ENCODE measurements at places on chromosomes 1 and 21.

DNA sequence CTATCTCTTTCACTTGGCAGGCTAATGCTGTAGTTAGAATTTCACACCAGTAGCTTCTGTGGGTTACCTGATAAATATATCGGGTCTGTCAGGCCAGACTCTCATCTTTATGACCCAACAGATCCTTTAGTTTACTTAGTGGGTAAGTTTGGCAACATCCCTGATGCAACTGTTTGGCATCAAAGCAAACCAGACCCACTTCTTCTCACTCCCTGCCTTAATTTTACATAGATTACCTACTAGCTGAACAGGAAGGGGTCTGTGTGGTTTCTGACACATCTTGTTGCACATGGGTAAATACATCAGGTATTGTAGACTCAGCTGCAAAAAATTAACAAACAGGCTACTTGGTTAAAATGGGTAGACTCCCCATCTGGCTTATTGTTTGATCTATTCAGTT is 3.2 kb upstream of the GUK1 start:
- DNase-seq, result no peak

DNA sequence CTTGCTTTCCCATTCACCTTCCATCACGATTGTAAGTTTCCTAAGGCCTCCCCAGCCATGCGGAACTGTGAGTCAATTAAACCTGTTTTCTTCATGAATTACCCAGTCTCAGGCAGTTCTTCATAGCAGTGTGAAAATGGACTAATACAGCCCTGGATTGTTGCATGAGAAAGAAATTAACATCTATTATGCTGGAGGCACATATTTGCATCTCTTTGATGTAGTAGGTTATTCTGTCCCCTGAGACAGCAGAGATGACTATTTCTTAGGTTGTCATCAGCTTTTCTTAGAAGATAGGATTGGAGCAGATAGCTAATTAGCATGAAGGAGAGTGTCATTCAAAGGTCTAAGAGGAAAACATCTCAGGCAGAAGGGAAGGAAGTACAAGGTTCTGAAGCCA is 166.2 kb downstream of the OMA1 start:
- no peak for DNase-seq

DNA sequence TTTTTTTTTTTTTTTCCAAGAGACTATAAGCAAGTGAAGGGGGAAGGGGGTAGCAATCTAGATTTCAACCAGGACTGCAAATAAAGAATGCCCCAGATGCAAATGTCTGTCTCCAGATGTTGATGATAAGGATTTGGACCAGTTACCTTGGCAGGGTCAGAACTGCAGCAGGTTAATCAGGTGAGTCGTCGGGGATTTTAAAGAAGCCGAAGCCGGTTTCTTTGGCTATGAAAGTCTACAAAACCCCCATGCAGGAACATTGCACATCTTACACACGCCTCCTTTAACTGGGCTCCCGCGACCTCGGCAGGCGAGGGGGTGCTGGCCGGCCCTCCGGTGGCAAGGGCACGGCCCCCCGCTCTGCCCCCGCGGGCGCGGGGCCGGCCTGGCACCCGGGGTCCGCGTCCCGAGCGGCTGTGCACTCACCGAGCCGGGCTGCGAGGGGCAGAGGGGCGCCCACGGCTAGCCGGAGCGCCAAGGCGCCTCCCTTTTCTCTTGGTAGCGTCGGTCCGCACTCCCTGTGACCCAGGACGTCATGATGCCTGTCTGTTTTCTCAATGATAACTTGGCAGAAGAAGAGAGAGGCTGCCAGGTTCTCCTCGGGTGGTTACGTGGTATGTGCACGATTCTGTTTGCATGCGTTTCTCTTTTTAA is 366.3 kb upstream of the ESRRG start:
- DNase-seq, result peak; percentile 15

GRCh38 chr1:67696708-67697107 is 11.7 kb downstream of the GADD45A start:
- DNase-seq, result no peak

DNA sequence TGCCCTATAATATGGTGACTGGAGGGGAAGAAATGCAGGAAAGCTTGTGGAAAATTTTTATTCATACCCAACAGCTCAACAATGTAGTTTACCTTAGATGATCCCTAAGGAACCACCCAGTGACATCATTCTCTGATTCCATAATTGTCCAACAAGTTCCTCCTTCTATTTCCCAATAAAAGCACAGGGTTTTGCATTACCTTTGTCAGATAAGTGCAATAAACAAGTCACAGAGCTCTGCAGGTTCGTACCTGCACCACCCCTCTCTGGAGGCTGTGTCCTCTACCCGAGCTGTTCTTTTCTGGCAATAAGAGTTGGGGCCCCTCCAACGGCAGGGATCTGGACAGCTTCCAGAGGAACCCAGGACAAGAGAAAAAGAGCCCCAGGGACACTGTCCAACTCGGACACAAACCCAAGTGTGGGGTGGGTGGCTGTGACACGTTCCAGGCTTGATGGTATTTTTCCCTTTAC is 38.8 kb downstream of the RCAN1 start:
- no peak for DNase-seq

GRCh38 chr21:32427958-32428623 is 15.6 kb downstream of the EVA1C start:
- DNase-seq, result no peak

GRCh38 chr1:212270564-212270963 is 14.6 kb upstream of the PPP2R5A start:
- DNase-seq, result no peak

DNA sequence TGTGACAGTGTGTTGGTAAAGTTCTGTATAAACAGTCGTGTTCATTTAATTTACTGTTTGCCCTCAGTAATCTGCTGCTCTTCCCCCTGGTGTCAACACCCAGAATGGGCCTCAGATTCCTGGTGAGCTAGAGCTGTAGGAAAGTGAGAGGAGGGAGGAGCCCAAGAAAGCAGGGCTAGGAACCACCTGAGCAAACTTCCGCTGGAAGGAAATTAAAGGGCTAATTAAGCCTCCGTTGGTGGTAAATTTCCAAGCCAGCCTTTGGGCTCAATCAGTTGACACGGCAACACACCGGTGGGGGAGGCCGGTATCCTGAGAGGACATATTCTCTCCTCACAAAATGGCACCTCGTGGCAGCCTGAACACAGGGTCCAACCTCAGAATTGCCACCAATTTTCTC is 32.9 kb downstream of the RAB3B start:
- DNase-seq, result peak; percentile 64

- peak; percentile 37 for DNase-seq
Measured at GRCh38 chr1:54800899-54801759, at the start of gene TTC22. TTC22 (minus strand) TSS chr1:54801323; CDS start chr1:54801163, 160 bp downstream.

DNA sequence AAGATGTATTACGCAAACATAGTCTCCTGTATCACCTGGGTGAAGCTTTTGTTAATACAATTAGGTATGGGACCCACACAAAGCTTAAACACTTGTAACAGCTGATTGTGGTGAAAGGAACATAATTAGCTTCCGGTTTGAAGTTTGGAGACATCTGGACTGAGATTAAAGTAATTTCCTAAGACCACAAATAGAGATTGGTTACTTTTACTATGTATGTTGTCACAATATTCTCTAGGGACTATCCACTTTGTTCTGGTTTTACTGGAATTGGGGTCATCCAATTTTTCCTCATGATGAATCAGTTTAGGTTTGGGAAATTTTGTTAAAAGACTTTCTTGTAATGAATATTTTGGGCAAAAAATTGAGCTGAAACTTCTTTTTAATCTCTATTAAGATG is 71.8 kb upstream of the SAMSN1 start:
- no peak for DNase-seq

DNA sequence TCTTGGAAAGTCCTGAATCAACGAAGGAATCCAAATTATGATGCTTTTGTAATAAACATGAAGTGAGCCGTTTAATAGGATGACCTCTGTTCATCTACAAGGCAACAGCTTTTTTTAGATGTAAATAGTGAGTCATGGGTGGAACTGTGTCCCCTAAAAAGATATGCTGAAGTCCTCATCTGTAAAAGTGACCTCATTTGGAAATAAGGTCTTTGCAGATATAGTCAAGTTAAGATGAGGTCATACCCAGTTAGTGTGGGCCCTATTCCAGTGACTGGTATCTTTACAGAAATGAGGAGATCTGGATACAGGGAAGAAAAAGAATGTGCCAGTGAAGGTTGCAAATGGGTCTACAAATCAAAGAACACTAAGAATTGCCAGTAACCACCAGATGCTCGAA is 1287.3 kb upstream of the ADGRL4 start:
- no peak for DNase-seq

DNA sequence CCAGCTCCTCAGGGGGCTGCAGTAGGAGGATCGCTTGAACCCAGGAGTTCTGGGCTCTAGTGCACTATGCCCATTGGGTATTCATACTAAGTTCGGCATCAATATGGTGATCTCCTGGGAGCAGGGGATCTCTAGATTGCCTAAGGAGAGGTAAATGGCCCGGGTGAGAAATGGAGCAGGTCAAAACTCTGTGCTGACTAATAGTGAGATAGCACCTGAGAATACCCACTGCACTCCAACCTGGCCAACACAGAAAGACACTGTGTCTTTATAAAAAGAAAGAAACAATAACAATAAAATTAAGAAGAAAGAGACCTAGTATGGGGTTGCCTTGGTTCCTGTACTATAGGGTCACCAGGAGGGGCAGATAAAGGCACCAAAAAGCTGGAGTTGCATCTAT is 13.7 kb upstream of the DUSP12 start:
- no peak for DNase-seq

DNA sequence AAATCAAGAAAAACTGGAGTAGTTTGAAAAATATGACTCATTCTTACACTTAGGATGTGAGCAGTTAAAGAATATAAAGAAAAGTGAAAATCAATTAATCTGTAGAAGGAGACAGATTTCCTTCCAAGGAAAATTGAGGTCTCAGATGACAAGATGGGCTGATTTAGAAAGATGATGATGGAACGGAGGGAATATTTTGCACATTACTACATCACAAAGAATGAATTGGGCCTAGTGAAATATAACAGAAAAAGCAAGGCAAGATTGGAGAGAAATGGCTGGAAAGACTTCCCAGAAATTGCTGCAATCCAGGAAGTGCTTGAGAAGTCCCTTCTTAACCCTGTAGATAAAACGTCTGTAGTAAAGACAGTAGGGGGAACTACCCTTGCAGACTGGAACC is 169.1 kb upstream of the SYT6 start:
- DNase-seq, result no peak

DNA sequence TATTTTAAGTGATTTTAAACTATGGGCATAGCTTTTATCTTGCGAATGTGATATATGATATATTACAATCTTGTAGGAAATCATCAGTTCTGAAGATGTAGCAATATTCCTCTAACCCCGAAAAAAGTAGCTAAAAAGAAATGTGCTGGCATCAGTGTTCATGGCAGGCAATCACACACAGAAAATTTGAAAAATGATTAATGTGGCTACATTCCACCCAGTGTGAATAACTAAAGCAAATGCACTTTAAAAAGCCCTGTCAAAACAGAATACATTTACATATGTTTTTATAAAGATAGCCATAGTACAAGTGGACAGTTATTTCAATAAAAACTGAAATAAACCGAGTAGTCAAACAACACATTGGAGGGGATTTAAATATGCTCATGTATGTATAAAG is 260.2 kb downstream of the HHAT start:
- no peak for DNase-seq

GRCh38 chr1:48756683-48757316 is 19.9 kb downstream of the BEND5 start:
- DNase-seq, result no peak
